ENCODE measurements at places on chromosomes 4 and X. TPM values are rescaled to one million over a fixed set of nuclear protein-coding genes. Genes with fewer than 3 reads are reported as not detected.

Gene ACE2
- not detected for total RNA-seq

Gene HELT
- total RNA-seq = not detected

DNA sequence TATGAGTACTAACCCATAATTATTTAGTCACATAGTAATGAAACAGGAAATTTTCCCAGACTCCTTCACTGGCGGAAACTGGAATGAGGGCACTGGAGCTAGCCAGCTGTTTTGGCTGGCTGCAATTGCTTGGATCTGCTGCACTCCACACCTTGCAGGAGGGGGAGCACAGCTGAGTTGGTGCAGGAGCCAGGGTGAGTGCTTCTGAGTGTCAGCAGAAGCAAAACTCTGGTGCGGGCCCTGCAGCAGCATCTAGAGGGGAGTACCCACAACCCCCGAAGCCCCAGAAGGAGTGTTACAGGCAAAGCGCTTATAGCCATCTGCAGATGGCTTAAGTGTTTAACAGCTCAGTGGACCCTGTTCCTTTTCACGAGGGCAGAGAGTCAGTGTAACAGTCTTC is 96.1 kb downstream of the RPA4 start:
- no peaks in the 10 kb centered on the region for H3K4me1 ChIP-seq
- DNase-seq = no peak
- no peaks in the 10 kb centered on the region for H3K36me3 ChIP-seq
- H3K27ac ChIP-seq = no peak overlapping the region

GRCh38 chr4:152180369-152180768 is 355.5 kb downstream of the FBXW7 start:
- no peaks in the 10 kb centered on the region for H3K27me3 ChIP-seq
- no peak overlapping the region for H3K4me3 ChIP-seq
- H3K27ac ChIP-seq = no peak overlapping the region
- H3K4me1 ChIP-seq = no peaks in the 10 kb centered on the region

GRCh38 chr4:118077767-118078105 is 43.5 kb downstream of the NDST3 start:
- no peak for DNase-seq
- no peak overlapping the region for H3K4me3 ChIP-seq
- no peaks in the 10 kb centered on the region for H3K27me3 ChIP-seq
- H3K36me3 ChIP-seq = no peaks in the 10 kb centered on the region

DNA sequence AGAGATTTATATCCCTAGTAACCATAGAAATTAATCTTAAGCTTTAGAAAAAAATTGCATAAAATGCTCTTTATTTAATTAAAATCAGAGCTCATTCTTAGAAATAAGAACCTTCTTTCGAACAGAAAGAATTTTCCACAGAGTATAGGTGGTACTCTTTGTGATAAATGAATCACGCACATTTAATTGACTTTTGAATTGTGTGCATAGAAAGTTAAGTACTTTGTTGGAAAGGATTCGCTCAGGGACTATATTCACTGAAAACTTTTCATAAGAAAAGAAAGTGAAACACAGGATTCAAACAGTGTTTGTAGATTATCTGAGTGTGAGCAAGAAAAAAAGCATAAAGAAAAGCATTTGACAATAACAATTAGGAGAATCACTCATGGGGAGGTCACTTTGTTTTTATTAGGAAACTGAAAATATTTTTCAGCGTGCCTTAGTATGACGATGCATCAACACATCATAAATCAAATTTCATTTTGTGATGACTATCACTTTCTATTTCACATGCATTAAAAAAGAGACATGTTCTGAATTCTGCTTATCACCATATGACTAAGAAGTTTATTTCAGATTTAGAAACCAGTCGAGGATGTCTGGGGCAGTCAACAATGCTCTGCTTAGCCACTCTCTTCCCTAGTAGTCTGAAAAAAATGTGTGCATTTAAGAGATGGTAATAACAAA is 49.5 kb downstream of the STX18 start:
- no peaks in the 10 kb centered on the region for H3K27me3 ChIP-seq
- peaks cover 3% of the 10 kb centered on the region for H3K4me1 ChIP-seq
- DNase-seq = peak; percentile 42
- no peak overlapping the region for H3K27ac ChIP-seq

DNA sequence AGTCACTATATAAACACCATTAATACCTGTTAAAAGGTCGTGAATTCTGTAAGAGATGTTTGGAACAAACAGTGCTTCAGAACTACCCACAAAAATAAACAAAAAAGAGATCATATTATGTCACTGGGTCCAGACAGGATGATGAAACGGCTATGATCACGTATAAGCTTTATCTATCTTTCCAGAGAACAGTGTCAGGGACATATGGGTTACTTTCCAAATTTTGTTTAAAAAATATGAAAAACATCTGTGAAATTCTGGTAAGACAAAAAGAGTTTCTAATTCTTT is 90.0 kb downstream of the SORBS2 start:
- no peak overlapping the region for H3K27ac ChIP-seq
- no peak overlapping the region for H3K4me3 ChIP-seq
- H3K4me1 ChIP-seq = no peaks in the 10 kb centered on the region
- no peaks in the 10 kb centered on the region for H3K36me3 ChIP-seq

Data from SJSA1 (cell line).